NCI-H187 (cell line): ENCODE measurements at places on chromosomes 16 and 17.

DNA sequence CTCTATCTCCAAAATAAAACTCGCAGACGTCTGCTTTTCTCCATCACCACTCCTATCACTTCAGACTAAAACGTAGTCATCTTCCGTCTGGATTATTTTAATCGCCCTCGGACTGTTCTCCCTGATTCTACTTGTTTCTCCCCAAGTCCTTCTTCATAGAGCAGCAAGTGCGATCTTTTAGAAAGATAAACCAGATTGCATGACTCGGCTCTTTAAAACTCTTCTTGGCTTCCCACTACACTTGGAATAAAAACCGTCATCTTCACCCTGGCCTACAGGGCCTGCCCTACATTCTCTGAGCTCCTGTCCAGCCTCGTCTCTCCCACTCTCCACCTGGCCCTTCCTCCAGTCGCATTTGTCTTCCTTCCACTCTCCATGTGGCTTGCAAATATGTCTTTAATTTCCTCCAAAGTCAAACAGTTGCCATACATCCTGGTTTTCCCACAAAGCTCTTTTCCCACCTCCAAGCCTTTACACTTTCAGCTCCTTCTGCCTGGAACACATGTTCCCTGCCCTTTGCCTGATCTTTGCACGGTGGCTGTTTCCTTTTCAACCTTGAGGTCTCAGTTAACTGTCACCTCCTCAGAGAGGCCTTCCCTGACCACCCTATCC is 70.5 kb upstream of the DHX40 start:
- no peak for DNase-seq

DNA sequence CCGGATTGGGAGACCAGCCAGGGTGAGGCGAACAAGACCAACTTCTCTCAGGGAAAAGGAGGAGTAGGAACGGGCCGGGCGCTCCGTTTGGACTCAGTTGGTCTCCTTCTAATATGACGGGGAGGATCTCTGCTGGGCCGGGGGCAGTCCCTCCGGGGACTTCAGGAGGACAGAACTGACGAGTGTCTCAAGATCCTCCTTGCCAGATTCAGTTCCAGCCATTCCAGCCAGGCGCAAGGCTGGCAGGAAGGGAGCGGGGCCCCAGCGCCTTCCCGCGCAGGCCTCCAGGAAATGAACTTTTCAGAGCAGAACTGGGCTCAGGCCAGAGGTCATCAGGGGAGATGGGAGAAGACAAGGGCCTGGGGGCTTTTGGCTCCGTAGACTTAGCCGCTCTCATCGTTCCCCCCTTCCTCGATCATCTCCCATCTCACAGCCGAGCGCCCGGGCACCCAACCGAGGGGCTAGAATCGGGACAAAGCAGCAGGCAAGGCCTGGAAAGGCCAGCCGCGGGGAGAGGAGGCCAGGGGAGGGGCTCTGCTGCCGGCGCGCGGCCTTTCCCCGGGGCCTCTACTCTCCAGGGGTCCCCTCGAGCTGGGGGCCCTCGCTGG is 1.6 kb downstream of the ZNF423 start:
- DNase-seq, result no peak

GRCh38 chr17:49694847-49695697 is 12.7 kb downstream of the SLC35B1 start:
- no peak for DNase-seq

DNA sequence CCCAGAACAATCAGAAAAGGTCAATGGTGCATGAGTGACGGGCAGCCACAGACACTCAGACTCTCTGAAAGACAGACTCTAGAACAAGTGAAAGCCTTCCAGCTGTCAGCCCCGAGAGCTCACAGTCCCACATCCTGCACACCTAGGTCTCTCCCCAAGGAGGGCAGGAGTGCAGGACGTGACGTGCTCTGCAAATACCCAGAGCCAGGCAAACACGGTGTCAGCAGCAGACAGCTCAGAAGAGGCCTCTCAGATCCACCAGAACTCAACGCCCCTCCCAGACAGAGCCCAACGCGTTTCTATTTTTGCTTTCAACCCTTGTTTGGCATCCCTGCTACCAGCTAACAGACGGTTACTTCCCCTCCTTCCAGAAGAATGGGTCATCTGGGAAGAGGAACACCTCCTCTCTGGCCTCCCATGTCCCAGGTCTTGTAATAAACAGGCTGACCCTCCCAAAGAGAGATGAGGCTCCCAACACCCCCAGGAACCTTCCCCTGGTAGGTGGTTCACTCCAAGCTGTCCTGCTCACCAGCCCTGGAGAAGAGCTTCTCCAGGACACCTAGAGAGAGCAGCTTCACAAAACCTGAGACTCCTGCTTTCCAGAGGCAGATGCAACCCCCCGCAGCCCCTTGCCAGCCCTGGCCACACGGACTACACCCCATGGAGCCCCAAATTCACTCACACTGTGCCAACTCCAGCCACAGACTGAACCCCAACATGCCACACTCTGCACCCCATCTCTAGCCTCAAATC is 7.6 kb downstream of the PITPNM3 start:
- DNase-seq, result no peak

- DNase-seq, result no peak
Measured at GRCh38 chr16:12403746-12404658, 399.7 kb downstream of the CPPED1 start.

- DNase-seq, result no peak
Measured at GRCh38 chr17:10013365-10014112, 108.5 kb upstream of the RCVRN start.

- no peak for DNase-seq
Measured at GRCh38 chr16:63385714-63386432, 1349.6 kb upstream of the CDH8 start.

- no peak for DNase-seq
Measured at GRCh38 chr17:28751600-28752366, 8.0 kb downstream of the TRAF4 start.

DNA sequence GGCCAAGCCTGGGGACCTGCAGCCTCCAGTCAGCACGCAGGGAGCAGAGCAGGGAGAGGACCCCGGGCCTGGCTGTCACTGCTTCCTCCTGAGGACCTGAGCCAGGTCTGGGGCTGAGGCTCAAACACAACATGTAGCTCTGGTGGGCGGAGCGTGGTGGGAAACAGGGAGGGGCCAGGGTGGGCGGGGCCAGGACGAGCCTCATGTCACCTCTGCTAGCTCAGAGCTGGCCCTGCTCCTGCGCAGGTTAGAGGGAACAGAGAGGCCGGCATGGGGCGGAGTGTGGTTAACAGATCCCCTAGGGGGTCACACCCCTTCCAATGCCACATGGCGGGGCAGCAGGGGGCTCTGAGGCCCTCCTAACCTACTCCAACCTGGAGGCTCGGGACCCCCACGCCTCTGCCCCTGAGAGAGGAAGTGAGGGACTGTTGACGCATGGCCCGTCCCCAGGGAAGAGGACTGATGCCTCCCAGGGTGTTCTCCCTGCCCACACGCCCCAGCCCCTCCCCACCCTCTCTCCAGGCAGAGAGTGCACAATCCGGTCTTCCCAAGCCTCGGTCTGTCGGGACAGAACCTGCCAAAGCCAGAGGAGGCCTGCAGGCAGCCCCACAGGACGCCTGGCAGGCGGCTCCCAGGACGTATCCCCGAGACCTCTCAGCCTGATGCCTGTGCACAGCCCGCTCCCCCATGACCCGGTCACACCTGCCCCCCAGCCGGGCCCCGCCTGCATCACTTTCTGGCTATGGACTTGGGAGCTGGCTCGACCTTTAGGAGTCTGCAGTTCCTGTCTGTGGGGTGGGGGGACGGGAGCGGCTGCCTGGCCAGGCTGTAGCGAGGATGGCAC is 15.2 kb downstream of the PIEZO1 start:
- DNase-seq, result no peak

- DNase-seq, result no peak
Measured at GRCh38 chr17:82435601-82436583, 14.7 kb downstream of the CYBC1 start.

GRCh38 chr17:67400193-67400592 is 23.1 kb downstream of the PITPNC1 start:
- DNase-seq, result no peak

- DNase-seq, result no peak
Measured at GRCh38 chr16:80704751-80705505, 99.5 kb downstream of the CDYL2 start.

DNA sequence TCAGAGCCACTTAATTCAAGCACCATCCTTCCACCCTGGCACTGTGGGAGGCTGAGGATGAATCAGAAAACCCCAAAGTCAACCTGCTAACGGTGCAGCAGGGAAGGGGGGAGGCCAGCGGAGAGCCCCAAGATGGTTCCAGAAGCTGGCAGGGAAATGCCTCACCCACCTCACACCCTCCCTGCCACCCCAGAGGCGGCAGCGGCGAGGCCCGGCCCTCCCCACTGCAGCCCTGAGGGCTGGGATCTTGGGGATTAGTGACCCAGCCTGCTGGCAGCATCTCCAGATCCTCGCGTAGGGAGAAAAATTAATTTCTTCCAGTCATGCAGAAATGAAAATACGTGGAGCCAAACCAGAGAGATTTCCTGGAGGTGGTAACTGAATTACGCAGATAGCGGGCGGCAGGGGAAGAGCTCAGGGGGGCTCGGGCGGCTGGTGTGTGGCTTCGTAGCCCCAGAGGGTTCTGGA is 38.2 kb downstream of the CBFA2T3 start:
- DNase-seq, result no peak
